ENCODE measurements at places on chromosomes 7 and 10.

DNA sequence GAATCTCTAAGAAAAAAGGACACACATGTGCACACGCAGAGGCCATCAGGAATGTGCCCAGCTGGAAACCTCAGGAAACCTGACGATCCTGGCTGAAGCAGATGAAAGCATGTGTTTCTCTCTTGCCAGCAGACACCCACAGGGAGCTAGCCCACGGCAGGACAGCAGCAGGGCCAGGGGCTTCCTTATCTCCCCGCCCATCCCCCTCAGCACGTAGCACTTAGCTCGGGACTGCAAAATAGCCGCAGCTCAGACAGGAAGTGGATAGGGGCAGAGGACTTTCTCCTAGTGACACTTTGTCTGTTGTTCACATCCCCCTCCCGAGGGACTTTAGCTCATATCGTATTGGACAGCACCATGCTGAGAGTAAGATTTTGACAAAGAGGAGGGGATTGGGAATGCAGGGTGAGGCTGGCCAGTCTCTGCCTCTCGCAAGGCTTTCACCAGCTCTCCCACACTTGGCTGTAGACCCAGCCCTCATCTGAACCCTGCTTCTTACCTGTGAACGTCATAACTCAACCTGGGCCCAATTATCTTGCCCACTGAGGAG, 63.8 kb downstream of the MKI67 start:
- no peak for DNase-seq

GRCh38 chr10:131907679-131908078, 6.9 kb downstream of the PPP2R2D start:
- no peak for DNase-seq

DNA sequence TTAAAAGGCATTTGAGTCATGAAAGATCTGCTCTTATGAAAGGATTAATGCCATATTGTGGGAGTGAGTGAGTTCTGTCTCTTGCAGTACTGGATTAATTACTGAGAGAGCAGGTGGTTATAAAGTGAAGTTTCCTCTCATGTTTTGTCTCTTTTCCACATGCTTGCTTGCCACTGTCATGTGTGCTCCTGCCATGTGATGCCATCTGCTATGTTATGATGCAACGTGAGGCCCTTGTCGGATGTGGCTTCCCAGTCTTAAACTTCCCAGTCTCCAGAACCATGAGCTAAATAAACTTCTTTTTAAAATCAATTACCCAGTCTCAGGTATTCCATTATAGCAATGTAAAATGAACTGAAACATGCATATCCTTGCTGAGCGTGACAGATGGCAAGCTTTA, 22.7 kb upstream of the TCTN3 start:
- DNase-seq, result no peak

DNA sequence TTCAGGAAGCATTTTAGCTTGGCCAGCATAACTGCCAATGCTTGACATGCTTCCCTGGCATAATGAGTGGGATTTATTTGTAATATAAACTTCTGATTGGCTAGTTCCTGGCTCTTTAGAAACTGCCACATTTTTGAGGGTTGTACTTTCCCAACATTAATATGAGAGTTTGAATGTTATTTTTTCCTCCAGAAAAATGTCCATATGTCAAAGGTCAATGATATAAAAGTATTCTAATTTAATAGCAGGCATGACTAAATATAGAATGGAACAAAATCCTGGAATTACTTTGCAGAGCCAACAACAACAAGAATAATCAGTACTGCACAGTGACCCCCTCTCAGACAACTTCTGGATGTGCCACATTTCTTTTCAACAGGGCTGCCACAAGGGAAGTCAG, 352.6 kb downstream of the PRPF18 start:
- DNase-seq, result no peak

DNA sequence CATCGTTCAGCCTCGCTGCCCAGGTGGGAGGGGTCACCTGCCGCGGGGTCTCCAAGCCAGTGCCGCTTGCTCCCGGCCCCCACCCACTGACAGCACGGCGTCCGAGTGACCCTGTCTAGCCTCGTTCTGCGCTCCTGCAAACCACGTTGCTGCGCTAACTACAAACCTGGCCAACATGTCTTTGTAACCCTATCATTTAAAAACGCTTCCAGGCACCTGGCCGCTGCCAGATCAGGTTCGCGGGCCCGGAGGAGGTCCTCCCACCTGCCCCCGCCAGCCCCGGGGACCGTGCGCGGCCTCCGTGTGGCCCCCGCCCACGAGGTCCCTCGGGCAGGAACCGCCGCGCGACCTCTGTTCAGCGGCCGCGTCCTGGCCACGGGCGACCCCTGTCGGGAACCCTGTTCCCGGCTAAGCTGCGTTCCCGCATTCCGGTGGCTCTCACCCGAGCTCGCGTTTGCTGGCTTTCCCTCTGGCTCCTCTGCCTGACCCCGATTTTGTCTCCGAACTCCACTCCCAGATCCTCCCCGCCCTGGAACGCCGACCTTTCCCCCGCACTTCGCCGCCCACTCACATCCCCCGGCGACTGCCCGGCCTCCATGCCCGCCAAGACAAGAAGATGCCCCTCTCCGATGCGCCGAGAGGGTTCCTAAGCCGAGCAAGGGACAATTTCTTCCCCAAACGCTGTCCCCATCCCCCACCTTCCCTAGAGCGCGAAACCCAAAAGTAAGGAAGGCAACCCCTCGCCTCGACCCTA, 2.4 kb downstream of the SFMBT2 start:
- peak; percentile 41 for DNase-seq

GRCh38 chr10:104406715-104407650, 53.4 kb downstream of the CFAP58 start:
- no peak for DNase-seq

DNA sequence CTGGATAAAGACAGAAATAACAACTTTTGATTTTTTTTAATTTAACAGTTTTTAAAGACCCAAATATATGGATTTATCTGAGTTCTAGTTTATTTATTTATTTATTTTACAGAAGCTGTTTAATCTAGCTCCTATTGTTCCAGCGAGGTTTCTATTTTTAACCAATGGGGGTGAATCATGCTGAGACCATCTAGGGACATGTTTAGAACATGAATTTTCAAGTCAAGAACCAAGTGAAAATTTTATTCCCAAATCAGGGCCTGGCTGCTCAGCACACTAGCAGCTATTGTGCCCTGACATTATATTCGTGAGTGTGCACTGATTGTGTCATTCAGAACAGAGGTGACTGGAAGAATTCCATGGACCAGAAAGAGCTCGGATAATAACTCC, 24.6 kb upstream of the MPP7 start:
- no peak for DNase-seq

GRCh38 chr10:125200396-125200795, 40.0 kb upstream of the CTBP2 start:
- no peak for DNase-seq

- no peak for DNase-seq
Measured at GRCh38 chr7:127813991-127814541, 162.1 kb downstream of the SND1 start.

GRCh38 chr7:88835147-88835728, 39.7 kb upstream of the TEX47 start:
- no peak for DNase-seq
